ENCODE measurements at places on chromosomes 1 and 21.

DNA sequence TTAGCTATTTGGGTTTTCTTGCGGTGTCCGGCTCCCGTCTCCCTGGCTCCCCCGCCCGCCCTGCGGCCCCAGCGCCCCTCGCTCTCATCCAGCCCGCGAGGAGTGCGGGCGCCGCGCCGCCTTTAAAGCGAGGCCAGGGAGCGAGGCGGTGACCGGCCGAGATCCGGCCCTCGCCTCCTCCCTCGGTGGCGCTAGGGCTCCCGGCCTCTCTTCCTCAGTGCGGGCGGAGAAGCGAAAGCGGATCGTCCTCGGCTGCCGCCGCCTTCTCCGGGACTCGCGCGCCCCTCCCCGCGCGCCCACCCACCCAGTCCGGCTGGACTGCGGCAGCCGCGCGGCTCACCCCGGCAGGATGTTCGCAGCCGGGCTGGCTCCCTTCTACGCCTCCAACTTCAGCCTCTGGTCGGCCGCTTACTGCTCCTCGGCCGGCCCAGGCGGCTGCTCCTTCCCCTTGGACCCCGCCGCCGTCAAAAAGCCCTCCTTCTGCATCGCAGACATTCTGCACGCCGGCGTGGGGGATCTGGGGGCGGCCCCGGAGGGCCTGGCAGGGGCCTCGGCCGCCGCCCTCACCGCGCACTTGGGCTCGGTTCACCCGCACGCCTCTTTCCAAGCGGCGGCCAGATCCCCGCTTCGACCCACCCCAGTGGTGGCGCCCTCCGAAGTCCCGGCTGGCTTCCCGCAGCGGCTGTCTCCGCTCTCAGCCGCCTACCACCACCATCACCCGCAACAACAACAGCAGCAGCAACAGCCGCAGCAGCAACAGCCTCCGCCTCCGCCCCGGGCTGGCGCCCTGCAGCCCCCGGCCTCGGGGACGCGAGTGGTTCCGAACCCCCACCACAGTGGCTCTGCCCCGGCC, 492 bp downstream of the HLX start:
- no peak for DNase-seq

DNA sequence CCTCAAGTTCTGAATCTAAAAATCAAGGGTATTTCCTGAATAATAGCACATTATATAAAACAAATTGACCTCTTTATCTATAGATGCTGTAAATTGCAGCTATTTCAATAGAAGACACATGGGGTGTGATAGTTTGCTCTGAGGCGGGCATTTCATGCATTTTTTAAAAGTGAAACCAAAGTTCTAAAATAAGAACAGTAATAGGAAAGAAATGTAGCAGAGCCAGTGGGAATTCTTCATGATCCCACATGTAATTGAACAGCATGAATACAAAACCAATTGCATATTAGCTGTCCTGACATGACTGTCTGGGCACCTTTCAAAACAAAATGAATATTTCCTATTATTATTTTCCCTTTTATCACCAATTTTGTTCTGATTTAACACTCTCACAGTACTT, 85.0 kb downstream of the RGS21 start:
- DNase-seq: no peak

DNA sequence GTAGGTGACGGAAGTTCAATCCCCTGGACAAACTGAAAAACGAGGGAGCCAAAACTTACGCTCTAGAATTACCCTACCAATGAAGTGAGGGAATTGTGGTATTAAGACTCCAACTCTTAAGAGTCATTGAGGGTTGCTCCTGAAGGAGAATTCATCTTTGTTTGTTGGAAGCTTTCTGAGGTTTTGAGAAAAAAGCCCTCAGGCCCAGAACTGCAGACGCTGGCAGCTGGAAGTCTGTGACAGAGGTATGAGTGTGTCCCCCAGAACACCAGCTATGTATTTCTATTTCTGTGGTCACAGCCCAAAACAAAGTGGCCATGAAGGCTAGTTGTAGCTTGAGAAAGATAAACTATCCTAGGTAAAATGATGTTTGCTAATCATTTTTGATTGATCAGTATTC, 438.8 kb upstream of the B3GALT2 start:
- DNase-seq: no peak

DNA sequence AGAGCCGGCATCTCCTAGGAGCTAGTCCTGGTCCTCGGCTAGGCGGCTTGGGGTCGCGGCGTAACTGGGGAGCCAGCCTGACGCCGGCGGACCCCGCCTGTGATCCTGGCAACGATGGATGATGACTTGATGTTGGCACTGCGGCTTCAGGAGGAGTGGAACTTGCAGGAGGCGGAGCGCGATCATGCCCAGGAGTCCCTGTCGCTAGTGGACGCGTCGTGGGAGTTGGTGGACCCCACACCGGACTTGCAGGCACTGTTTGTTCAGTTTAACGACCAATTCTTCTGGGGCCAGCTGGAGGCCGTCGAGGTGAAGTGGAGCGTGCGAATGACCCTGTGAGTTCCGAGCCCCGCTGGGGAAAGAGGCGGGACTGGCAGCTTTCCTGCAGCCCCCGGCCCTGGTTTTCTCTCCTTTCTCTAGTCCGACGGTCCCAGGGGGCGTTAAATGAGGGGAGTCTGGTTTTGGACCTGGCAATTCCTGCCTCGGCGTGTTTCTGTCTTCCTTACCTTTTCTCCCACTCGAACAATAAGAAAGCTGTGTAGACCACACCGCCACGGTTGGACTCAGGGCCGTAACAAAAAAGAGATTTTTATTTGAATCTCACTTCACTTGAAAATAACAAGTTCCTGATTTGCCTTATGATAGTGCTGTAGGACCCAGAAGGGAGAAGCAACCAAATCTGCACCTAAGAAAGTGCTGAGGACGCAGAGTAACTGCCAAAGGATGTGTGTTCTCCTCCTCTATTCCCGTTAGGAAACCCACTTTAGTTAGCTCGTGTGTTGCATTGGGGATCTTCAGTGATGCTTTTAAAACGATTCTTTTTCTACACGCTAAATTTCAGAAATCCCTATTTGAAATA, at the start of gene SPRTN:
TSS of gene SPRTN (plus strand) at position 24 of the 859 bp plus-strand sequence. CDS start at position 115, 91 bp downstream.
- no peak for DNase-seq

- DNase-seq: no peak
These were observed 45.2 kb upstream of the LRRC8C start for GRCh38 chr1:89587729-89588161.

Measured in effector memory CD4-positive, alpha-beta T cell (primary cell).